Activated T-cell treated with anti-CD3 and anti-CD28 coated beads, Interleukin-2, amount 50 U/mL, for 4 hours (primary cell): ENCODE measurements at places on chromosomes 13 and 19. TPM values are rescaled to one million over a fixed set of nuclear protein-coding genes. Genes with fewer than 3 reads are reported as not detected.

PDX1 gene
- not detected for total RNA-seq

- no peak for DNase-seq
Measured at GRCh38 chr19:15021286-15022007, 27.8 kb upstream of the CASP14 start.

- no peak for DNase-seq
Measured at GRCh38 chr13:50419331-50419865, 404.2 kb downstream of the KCNRG start.

- no peak for DNase-seq
Measured at GRCh38 chr13:36131931-36132297, 732 bp upstream of the DCLK1 start.
